A549 treated with GW870086 at 1 μM for 4 hours (cell line): ENCODE measurements at places on chromosomes 5 and 9. TPM values are rescaled to one million over a fixed set of nuclear protein-coding genes. Genes with fewer than 3 reads are reported as not detected.

Gene TUSC1
- total RNA-seq = 4.3 to 7.1 TPM (median 6.2 TPM) in 5 replicates

Gene MAP1B
- total RNA-seq = 28.3 to 49.1 TPM (median 40.5 TPM) in 5 replicates

Gene SLC6A18
- total RNA-seq = not detected in 5 replicates

Gene NAIP
- total RNA-seq = 0.18 to 0.70 TPM (median 0.48 TPM) in 5 replicates

Gene MEIKIN
- total RNA-seq = not detected in 5 replicates

Gene KLHL9
- 13.3 to 20.5 TPM (median 18.6 TPM) in 5 replicates for total RNA-seq

Gene AHRR
- 4.1 to 4.7 TPM (median 4.3 TPM) in 5 replicates for total RNA-seq

Gene HEMGN
- total RNA-seq = not detected in 5 replicates

Gene CAMK2A
- 0.64 to 0.97 TPM (median 0.89 TPM) in 5 replicates for total RNA-seq

Gene SPARC
- total RNA-seq = 12.5 to 24.4 TPM (median 17.0 TPM) in 5 replicates

Gene SPINK13
- total RNA-seq = not detected in 5 replicates

Gene C5orf58
- total RNA-seq = not detected in 5 replicates
